Motor neuron (in vitro differentiated cells): ENCODE measurements at places on chromosomes 2 and 18.
A peak's percentile ranks its signal among the peaks of the same experiment; 100 is the strongest.

DNA sequence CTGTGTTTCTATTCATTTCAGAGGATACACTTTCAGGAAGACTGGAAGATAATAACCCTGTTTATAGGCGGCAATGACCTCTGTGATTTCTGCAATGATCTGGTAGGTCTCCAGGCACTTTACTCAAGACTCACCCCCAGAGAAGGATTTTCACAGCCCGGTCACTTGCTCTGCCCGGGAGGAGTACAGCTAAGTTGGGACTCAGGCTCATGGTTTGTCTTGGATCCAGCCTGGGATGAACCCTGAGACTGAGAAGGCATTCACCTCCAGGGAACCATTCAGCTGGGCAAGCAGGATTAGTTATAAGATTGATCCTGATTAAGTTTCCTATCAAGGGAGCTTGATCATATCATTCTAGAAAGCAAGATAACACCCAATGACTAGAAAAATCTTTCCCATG lies 83.7 kb downstream of the PLB1 start:
- ATAC-seq: no peak

GRCh38 chr2:146734042-146734820 lies 1110.6 kb upstream of the ACVR2A start:
- peak; percentile 73 for ATAC-seq

DNA sequence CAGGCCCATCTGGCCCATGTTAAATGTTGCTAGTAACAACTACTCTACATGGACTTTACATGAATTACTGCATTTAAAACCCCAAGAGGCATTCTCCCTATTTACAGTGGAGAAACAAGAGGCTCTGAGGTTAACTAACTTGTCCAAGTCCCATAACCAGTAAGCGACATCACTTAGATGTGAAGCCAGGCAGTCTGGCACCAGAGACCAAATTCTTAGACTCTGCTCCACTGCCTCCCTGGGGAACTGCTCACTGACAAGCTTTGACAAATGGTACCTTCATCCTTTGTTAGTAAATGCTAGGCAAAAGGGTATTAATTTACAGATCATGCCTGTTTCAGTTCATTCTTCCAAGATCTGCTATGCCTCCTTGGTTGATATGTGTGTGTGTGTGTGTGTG lies 124.8 kb downstream of the AFF3 start:
- ATAC-seq: no peak

DNA sequence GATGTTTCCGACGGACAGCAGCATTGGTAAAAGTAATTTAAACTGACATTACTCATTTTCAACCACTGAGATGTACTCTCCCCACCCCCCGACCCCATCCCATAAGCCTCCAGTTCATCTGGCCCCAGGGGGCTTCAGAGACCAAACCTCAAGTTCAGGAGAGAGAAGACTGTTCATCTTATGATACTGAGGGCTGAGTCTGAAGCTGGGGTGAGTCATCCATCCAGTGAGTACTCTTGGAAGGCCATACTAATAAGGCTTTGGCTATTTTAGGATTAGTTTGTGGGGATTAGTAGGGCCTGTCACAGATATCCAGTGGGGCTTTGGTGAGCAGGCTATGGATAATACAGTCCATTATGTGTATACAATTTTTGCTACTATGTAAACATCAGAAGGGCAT lies 125.3 kb upstream of the APCDD1 start:
- ATAC-seq: no peak

GRCh38 chr2:217849154-217849975 lies 153.4 kb downstream of the TNS1 start:
- ATAC-seq: no peak

GRCh38 chr2:64946769-64947247 lies 42.4 kb upstream of the SLC1A4 start:
- ATAC-seq: no peak
